ENCODE measurements at places on chromosomes 2 and 18.

GRCh38 chr2:41853427-41854191, 194.2 kb upstream of the PKDCC start:
- DNase-seq, result peak; percentile 66

DNA sequence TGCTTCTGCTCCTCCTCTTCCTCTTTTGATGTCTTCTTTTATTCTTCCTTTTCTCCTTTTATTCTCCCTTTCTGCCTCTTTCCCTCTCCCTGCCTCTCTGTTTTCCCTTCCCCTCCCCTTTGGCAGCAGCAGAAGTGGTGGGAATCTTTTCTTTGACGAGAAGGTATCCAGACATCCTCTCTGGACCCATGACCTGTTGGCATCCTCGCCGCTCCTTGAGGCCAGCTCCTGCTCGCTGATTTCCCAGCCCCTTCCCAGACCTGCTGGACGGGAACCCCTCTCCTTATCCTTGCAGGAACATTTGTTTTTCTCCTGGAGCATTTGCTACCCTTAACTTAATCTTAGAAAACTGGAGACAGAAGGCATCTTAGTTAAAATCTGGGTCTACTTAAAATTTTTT, 130.5 kb downstream of the LPIN1 start:
- DNase-seq, result no peak

DNA sequence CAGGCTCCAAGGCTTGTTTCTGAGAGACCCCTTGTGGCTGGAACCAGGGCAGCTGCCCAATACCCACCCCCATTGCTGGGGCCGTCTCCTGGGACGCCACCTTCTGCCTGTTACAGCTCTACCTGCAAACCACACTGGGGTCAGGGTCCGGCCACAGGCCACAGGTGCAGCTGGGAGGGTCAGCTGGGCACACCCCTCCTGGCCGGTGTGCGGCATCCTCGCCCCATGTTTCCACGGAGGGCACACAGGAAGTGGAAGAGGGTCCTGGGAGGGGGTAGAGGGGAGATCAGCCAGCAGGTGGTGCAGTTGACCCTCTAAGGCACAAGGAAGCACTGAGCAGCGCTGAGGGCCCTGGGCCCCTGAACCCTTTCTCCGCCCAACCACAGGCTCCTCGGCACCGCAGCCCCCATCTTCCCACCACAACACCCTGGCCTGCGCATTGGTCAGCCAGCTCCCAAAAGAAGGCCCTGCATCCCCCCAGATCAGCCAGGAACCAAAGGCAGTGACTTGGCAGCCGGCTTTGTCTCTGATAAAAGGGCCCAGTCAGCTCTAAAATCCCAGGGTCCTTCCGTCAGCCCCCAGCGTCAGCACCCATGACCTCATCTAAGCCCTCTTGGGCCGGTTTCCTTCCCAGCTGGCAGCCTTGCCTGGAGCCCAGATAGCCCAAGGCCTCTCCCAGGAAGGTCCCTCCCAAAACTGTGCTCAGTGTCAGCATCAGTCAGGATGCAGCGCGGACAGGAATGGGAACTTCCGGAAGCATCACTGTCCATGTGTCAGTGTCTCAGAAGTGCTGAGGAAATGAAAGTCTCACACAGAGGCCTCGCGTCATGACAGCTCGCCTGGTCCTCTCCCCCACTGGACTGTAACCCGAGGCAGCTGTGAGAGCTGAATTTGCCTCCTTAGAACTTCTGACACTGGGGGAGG, 1.7 kb downstream of the ERFE start:
- peak; percentile 32 for DNase-seq

DNA sequence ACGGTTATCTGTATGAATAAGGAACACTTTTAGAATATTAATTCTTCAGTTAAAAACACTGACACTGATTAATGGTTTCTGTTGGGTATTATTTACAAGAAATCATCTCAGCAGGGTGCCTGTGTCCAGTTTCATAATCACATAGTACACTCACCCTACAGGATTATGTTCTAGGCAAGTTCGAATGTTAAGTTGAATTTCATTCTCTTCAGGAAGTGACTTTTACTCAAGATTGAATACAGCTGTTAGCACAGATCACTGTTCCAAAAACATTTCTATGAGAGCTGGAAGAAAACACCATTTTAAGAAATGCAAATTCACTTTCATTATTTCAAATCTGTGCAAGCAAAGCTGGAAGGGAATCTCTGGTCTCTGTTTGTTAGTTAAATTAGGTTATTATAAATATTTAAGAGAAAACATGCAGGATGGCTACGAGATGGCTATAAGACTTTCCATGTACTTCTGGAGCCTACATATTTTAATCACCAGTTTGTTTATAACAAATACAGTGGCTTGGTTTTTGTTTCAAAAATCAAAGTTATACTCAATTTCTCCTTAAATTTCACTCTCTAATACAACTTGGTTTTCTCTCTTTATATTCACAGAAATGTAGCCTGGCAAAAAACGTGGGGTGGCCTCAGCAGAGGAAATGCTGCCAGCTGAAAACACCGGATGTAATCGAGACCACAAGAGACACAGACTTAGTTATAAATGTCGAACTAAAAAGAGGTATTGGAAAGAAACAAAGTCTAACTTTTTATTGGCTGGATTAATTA, 65.8 kb downstream of the RBMS1 start:
- peak; percentile 77 for DNase-seq

DNA sequence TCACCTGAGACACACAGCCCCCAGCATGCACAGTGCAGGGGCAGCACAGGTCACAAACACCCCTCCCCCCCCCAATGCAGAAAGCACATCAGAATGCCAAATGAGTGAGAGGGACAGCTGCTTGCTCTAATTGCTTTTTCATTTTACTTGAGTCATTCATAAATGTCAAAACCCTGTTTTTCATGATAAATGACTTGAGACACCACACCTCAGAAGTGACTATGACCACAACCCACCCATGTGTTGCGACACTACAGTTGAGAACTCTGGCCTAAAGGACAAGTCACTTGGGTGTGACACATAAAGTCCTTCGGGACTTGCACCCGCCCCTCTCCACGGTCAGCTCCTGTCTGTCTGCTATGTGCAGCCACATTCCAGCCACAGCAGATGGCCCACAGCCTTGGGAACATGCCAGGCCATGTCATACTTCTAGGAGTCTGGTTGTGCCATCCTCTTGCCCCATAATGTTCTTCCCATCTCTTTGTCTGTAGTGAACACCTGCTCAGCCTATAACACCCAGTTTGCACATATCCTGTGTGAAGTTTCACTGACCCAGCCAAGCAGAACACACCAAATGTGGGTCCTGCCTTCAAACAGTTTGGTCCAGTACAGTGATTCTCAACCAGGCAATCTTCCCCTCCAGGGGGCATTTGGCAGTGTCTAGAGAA, 30.2 kb upstream of the RIOK3 start:
- peak; percentile 46 for DNase-seq

- no peak for DNase-seq
Observed at GRCh38 chr2:197890168-197890567, 85.8 kb downstream of the PLCL1 start.

- no peak for DNase-seq
Observed at GRCh38 chr2:120852200-120852815, 116.6 kb downstream of the GLI2 start.

DNA sequence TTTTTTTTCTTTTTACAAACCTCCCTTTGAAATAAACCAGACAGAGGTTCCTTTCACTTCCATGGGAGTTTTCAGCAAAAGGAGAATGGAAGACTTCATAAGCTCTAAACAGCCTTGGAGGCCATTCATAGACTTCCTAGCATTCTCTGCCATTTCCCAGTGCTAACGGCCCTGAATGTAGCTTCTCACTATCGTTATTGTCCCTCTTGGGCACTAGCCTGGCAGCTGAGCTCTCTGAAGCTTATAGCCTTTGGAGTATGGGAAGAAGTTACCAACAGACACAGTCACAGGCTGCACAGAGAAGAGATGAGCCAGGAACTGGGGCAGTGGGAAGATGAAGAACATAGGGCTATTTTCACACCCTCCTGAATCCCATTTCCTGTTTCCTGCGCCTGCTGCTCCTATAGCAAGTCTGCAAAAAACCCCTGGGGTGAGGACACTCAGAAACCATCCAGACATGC, 29.1 kb upstream of the EPC2 start:
- DNase-seq, result no peak

- peak; percentile 46 for DNase-seq
Observed at GRCh38 chr2:36480636-36481035, 117.3 kb downstream of the FEZ2 start.

GRCh38 chr2:160209516-160209856, 9.4 kb upstream of the ITGB6 start:
- peak; percentile 93 for DNase-seq

DNA sequence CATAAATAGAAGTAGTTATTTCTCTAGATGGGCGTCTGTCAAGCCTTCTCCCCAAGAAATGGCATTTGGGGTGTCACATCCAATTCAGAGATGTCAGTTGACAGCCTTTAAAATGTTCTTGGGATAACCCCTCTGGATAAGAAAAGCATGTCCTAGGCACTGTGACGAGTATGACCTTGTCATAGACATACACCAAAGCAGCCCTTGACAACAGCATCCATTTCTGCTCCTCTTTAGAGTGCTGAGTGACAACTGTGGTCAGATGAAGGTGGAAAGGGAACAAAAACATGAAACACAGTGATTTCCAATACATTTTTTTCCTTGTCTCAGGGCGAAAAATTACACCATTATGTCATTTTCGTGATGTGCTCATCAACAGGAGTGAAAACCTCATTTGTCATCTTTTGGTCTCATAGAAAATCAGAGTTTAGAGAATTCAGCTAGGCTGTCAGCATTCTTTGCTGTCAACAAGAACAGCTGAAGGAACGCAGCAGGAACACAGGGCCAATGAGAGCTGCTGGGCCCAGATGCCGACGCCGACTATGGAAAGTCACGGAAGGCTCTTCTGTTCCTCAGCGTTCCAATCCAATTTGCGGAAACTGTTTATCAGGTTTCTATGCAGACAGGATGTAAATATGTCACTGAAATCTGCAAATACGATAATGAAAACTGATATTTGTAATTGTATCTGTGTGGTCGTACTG, 193.2 kb downstream of the ICOS start:
- DNase-seq, result peak; percentile 9

GRCh38 chr2:141341444-141341843, 789.4 kb downstream of the LRP1B start:
- DNase-seq, result peak; percentile 98

DNA sequence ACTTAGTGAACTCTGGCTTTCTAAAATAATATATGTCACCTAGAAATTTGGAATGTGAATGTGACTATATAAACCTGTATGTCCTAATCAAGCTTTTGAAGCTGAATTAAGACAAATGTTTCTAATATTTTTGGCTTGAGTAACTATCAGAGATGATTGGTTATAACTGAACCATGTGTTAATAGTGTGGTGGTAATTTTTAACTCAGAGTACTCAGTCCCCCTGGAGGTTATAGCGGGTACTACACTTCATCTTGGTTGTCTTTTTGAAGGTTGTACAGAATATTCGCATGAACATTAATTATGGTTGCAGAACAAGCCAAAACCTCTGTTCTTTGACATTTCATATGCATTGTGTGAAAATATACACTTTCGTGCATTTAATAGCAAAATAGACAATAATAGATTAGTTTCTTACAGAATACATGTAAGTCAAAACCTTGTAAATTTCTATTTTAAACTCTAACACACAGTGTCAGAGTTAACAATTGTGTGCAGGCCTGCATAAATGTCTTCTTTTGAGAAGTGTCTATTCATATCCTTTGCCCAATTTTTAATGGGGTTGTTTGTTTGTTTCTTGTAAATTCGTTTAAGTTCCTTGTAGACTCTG, 86.0 kb downstream of the OSBPL6 start:
- peak; percentile 62 for DNase-seq

DNA sequence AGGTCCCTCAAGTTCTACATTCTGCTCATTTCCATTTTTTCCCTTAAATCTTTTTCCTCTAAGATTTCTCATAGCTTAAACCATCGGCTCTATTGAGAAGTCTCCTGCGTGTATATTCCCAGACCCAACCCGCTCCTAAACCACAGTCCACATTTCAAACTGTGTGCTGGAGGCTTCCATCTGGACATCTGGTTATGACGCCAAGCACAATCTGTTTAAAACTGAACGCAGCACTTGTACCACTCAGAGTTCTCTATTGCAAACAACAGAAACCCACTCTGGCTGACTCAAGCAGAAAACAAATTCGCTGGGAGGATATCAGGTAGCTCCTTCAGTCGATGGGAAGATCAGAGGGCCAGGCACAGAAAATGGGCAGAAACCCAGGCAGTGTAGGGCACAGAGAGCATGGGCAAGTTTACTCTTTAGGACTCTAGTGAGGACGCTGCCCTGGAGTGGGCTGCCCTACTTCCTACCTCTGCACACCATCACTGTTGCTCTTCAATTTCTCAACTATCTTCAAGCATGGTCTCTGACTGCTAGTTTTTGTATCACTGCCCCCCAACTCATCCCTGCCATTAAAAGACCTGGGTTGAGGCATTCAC, 5.6 kb upstream of the EML4 start:
- DNase-seq, result peak; percentile 14

DNA sequence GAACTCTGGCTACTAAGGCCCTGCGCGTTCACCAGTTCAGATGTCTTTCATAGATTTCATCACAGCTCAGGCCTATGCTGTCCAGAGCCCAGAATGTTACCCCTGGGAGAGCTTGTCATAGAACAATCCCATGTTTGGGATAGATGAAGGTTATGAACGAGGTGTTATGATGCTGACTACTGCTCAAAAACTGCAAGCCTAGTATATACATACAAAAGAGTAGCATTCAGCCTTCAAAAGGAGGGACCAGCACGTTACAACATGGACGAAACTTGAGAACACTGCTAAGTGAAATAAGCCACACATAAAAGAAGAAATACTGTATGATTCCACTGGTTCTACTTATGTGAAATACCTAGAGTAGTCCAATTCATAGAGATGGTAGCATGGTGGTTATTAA, 401.9 kb downstream of the NBAS start:
- peak; percentile 20 for DNase-seq

DNA sequence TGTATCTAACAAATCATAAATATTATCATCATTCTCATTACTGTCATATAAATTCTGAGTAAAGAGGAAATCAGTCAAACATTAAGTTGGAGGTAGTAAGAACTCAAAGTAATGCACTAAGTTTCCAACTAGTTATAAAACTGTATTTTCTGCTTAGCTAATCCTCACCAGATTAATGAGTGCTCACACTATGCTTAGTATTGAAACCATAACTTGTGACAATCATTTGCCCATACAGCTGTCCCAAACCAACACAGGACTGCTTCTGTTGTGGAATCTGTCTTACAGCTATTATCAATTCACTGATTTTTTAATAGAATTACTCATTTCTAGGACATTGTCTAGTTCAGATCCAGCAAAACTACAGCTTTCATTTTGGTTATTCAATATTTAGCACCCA, 41.5 kb upstream of the TANK start:
- no peak for DNase-seq

GRCh38 chr2:230226051-230226551, 565 bp downstream of the SP140 start:
- no peak for DNase-seq

- peak; percentile 78 for DNase-seq
Observed at GRCh38 chr18:55097456-55098170, 138.4 kb upstream of the CCDC68 start.

GRCh38 chr18:78902795-78903435, 76.7 kb upstream of the SALL3 start:
- no peak for DNase-seq
